ENCODE measurements at places on chromosomes 12 and 14.
A peak's percentile ranks its signal among the peaks of the same experiment; 100 is the strongest.

DNA sequence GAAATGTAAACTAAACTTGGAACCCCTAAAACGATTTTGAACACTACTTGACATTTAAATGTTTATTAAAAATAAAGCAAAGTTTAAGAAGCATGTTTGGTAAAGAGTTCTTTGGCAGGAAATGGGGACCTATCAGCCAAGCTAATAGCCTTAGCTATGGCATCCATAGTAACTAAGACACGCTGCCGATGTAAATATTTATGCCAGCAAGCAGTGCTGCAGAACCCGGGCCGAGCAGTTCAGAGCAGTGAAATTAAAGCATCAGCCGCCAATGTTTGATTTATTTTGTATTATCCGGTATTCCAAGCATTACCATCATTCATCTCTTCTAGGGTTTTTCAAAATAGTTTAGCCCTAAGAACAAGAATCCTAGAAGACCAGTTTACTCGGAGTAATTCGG, 61.6 kb downstream of the PPP2R5C start:
- DNase-seq, result peak; percentile 83

DNA sequence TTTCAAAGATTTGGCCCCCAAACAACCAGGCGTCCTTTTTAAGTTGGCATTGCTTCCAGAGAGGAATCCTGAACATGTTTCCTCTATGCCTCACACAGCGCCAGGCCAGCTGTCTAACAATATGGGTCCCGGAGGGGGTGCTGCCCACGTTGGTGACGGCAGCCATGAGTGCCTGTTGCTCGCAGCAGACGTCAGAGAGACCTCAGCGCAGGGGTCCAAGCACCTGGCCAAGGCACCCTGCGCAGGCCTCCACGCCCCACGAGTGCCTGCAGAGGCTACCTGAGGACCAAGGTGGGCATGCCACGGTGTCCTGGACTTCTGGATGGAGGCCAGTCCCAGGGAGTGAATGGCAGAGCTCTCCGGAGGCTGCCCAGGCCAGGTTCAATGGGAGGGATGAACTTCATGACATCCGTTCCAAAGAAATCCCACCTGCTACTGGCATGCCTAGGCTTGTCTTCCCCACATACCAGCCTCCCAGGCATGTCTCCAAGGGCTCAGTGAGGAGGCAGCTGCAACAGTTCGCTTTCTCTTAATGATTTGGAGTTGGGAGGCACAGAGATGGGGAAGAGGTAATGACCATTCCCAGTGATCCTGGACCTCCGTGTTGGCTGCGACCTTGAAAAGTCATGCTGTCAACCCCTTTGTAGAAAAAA, 11.6 kb upstream of the FOXN3 start:
- DNase-seq, result no peak

DNA sequence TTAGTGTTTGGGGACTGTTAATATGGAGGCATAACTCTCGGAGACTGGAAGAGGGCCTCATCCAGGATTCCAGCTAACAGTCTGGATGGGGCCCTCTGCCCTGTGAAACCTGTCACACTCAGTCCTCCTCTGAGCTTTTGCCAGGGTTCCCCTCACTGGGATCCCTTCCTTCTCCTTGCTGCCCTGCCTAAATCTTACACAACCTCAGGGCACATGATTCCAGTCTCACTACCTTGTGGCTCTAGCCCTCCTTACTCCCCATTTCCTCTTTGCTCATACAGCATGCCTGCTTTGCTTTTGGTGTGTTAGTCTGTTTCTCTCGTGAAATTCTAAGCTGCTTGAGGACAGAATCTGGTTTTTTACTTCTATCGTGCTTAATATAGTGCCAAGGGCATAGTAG, 942 bp upstream of the GSG1 start:
- DNase-seq, result no peak

GRCh38 chr12:110371408-110372055, 32.0 kb downstream of the ANAPC7 start:
- no peak for DNase-seq

DNA sequence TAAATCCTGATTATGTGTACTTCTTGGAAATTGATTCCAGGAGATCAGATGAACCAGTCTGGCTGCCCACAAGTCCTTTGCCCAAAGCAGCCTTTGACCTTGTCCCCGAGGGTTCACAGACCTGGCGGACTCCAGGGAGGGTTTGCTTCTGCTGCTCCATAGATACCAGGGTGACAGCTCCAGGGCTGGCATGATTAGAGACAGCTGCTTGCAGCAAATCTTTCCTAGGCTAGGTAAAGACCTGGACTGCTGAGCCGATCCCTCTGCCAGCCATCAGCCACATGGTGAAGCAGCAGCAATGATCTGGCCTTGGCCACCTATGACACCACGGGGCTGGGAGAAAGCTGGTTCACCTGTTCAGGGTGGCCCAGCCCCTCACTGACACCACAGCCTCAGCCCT, 10.1 kb upstream of the TBX5 start:
- DNase-seq, result no peak

- DNase-seq, result no peak
Observed at GRCh38 chr12:81953541-81953940, 194.4 kb upstream of the PPFIA2 start.

DNA sequence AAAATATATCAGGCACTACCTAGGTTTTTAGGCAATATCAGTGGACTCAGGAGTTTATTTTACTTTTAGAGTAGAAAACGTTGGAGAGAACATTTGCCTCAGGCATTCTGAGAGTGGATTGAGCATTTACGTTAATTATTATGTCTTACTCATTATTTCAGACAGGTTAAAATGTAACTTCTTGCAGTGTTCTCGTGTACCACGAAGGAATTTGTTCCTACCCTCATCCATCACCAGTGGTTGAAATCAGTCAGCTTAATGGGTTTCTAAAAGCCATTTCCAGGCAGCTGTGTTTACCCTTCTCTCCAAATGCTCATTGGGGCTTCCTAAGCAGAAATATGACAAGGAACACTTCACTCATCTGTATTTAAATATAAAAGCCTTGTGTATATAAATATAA, 9.1 kb upstream of the LDHB start:
- no peak for DNase-seq

DNA sequence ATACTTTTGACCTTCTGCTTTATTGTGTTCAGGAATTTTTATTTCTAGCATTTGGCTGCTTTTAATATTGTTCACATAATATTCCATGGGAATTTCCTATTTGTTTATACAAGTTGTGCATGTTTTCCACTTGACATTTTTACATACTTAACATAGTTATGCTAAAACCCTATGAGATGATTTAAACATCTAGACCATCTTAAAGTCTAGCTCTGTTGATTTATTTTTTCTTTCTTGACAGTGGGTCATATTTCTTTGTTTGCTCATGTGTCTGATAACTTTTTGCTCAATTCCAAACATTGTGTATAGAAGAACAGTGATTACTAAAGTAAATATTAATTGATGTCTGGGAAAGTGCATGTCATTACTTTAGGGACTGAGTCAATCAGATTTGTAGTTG, 202.1 kb upstream of the PDZRN4 start:
- no peak for DNase-seq

DNA sequence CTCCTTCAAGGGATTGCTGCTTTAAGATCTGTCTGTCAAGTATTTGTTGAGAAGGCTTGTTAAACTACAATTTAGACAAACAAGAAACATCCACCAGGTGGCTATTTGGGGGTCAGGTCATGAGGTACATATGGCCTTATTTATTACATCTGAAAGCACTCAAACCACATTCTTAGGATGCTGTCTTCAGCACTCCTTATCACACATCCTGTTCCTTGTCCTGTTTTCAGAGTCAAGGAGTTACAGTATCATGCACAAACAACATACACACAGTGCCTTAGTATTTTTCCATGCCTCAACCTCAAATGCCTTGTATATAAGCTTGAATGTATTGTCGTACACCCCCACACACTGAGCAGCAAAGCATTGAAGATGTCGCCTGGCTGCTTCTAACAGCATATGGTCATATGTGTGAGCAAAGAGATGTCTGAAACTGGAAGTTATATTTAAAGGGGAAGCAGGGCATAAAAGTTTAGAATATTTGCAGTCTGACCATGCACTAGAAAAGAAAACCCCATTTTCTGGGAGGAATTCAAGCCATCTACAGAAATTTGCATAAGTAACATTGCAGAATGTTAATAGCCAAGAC, 83.8 kb downstream of the KCNMB4 start:
- DNase-seq, result no peak

- no peak for DNase-seq
Observed at GRCh38 chr14:78902010-78902623, 731.9 kb downstream of the NRXN3 start.

DNA sequence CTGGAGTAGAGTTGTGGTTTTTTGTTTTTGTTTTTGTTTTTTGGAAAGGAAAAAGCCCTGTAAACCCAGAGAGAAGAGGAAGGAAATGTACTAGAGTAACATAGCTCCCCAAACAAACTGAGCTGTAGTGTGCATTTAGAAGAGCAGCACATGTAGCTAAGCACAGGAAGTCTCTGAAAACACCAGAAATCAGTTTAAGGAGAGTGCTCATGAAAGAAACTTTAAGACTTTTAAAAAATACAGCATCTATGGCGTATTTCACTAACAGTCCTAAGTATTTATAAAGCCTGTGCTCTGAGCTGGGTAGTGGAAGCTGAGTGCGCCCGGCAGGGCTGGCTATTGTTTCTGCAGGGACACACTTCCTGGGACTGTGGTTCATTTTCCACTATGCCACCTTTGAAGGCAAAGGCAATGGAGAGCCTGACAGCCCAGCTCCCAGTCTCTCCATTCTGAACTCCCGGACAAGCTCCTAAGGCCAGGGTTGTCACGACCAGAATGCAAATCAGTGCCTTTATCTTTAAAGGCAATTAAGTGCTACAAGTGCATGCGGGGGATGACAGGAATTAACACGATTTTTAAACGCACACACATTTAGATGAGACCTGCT, 45.4 kb downstream of the NIN start:
- no peak for DNase-seq

GRCh38 chr12:81221681-81222080, 143.8 kb downstream of the ACSS3 start:
- no peak for DNase-seq

GRCh38 chr12:53102883-53103807, at the start of gene SOAT2:
Gene SOAT2, plus strand, starts transcription at chr12:53103486. Its CDS starts 92 bp downstream, at chr12:53103578.
- peak; percentile 57 for DNase-seq

DNA sequence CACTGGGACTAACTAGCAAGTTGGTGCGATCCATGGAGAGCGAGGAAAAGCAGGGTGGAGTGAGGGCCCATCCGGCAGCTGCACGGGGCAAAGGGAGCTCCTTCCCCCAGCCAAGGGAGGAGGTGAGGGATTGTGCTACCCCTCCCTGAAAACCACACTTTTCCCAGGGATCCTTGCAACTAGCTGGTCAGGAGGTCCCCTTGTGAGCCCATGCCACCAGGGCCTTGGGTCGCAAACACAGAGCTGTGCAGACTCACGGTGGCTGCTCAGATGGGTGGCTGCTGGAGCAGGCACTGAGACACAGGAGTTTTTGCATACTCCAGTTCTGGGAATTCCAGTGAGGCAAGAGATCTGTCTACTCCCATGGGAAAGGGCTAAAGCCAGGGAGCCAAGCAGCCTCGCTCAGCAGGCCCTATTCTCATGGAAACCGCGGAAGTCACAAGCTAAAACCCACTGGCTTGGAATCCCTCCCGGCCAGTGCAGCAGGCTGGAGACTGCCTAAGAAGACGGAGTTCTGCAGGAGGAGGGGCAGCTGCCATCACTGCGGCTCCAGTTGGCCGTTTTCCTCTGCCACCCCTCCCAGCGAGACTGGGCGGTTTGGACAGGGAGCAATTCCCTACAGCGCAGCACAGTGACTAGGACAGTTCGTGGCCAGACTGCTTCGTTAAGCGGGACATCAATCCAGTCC, 10.9 kb upstream of the ZNF705A start:
- no peak for DNase-seq

All from CD4-positive, alpha-beta T cell treated with Interleukin-12 subunit alpha and Interleukin-12 subunit beta, for 1 hour (primary cell).